ENCODE measurements at places on chromosomes 2 and 18.

DNA sequence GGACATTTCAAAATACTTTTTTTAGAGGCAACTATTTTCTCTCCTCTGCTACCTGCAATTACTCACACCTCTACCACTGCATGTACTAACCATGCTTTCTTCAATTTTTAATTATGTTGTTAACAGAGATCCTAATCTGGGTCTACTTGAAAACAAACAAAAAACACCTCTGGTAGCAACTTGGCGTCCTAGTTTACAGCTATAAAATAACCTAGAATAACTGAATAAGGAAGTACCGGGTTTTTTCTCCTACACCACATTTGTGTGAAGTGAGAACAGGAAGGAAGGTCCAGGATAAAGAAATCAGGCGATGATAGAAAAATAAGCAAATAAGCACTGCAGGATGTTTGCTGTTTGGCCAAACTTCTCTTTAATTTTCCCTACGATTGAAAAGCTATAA is 633.5 kb downstream of the LRP1B start:
- peak; percentile 55 for DNase-seq

GRCh38 chr18:46155641-46156051 is 51.5 kb downstream of the HAUS1 start:
- no peak for DNase-seq

DNA sequence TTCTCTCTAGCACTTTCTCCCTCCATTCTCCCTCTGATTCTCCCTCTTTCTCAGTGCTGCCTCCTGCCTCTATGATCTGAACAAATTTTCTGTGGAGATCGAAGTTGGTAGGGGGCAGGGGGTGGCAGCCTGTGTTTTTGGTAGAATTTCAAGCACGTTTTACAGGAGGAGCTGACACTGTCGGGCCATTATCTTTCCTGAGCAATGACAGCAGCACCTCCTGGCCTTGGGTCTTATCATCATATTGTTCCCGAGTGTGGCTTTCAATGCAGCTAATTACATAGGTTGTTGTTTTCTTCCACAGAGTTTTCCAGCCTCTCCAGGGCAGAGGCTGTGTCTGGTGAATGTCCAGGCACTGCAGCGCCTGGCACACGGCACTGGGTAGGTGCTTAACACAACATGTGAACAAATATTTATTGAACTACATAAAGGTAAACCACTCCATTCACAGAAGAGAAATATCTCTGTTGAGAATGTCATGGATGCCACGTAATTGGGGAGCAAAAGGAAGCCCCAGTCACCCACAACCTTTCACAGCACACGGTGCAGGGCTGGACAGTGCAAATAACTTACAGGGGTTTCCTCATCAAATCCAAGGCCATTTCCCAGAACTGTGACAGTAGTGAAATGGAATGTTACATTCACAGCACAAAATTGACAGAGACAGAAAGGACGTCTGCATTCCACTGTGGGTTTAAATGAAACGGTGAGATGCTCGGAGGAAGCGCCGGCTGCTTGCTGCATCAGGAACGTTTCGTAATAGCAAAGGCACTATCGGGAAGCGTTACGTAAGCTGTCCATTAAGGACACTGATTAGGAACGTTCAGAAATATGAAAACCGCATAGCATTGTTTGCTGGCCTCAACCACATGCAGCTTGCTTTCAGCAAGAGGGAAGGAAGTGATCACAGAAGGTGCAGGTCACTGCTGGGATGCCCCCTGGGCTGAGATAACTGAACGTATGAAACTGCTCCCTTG is 6.5 kb upstream of the KCNG2 start:
- peak; percentile 99 for DNase-seq

GRCh38 chr2:196566961-196567666 is 72.4 kb upstream of the CCDC150 start:
- DNase-seq, result no peak
